ENCODE measurements at places on chromosomes 16 and 17.

- DNase-seq, result no peak
Measured at GRCh38 chr17:1493291-1493980, 950 bp upstream of the MYO1C start.

DNA sequence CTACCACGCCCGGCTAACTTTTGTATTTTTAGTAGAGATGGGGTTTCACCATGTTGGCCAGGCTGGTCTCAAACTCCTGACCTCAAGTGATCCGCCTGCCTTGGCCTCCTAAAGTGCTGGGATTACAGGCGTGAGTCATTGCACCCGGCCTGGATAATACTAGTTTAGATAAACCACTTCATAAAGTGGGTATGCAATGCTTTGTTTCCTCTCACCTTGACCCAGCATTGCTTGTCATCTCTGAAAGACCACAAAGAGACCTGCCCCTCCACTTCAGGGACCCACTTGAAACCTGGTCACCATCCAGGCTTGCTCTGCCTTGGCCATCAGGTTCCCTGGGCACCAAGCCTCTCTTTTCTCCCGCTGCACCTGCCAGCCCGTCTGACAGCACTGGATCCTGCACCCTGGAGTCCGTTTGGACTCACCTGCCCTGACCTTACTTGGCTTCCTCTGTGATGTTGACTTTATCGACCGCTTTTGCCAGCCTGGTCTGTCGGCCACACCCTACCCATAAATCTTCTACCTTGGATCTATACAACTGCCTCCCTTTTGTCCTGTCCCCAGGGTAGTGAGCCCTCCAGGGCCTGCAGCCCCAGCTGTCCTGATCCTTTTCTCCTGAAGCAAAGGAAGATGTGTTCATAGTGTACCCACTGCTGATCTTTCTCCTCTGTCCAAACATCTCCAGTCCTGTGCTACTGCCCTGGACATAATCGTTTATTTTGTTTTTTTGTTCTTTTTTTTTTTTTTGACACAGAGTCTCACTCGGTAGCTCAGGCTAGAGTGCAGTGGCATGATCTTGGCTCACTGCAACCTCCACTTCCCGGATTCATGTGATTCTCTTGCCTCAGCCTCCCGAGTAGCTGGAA lies 12.7 kb upstream of the ZG16 start:
- no peak for DNase-seq

DNA sequence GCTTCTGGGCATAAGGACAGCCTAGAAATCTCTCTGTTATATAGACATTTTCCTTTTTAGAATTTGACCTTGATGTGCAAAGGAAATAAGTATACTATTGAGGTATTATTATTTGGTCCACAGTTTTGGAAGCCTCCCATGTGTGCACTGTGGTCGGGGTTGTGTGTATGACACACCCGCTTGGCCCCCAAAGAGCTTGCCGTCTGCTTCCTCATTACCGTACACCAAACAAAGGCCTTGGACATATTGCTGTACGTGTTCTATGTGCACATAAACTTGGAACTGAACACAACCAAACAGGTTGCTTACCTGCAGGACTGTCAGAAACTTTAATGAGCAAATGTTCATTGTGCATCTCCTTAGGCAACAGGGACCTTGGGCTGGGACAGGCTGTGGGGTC lies 38.2 kb downstream of the METRNL start:
- DNase-seq, result no peak

DNA sequence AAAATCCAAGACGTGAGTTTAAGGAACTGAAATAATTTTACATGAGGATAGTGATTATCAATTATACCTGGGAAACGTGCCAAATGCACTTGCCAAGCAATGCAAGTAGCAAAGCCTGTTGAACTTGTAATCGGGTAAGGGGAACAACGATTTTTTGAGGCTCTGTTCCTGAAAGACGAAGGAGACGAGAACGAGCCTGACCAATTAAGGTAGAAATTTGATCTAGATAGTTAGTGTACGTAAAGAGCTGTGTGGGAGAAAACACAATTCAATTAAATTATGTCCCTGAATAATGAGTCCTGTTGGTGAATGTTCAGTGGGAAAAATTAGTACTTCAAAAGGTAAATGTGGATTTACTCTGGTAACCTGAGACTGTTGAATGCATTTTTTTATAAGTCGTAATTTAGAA lies 17.7 kb upstream of the KCTD5 start:
- no peak for DNase-seq

- DNase-seq, result no peak
Measured at GRCh38 chr16:10386517-10387100, 748 bp downstream of the ATF7IP2 start.

DNA sequence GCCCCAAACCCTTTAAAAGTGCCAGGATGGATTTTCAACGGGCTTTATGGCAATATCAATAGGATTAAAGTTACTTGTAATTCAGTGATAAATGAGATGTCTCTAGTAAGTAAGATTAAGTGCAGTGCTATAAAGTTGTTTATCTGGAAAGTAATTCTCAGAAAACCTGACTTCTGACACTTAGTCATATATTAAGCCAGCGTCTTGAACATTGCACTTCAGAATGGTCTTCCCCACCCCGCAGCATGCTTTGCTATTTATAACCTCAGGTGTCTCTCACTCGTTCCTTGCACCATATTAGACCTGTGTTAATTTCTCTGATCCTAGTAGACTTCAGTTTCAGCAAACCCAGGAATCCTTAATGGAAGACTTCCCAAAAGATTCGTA lies 2.1 kb upstream of the MAF start:
- no peak for DNase-seq

DNA sequence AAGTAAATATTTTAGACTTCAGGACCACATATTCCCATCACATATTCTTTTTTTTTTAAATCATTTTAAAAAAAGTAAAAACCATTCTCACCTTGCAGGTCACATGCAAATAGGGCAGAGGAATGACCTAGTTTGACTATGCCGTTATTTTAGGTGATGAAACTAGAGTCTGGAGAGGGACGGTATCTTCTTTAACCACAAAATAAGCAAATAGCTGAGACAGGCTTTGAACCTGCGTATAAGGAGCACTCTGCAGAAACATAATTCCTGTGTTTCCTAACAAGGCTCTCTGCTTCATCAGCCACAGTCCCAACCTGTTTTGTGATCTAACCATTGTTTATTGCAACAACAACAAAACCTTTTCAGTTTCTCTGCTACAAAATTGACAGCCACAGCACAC lies 121.5 kb downstream of the PCTP start:
- no peak for DNase-seq

Measured in effector CD4-positive, alpha-beta T cell (primary cell).